GM06990 (cell line): ENCODE measurements at places on chromosomes 7 and 10.

- no peak for DNase-seq
Measured at GRCh38 chr7:141838581-141838980, 2.7 kb downstream of the PRSS37 start.

DNA sequence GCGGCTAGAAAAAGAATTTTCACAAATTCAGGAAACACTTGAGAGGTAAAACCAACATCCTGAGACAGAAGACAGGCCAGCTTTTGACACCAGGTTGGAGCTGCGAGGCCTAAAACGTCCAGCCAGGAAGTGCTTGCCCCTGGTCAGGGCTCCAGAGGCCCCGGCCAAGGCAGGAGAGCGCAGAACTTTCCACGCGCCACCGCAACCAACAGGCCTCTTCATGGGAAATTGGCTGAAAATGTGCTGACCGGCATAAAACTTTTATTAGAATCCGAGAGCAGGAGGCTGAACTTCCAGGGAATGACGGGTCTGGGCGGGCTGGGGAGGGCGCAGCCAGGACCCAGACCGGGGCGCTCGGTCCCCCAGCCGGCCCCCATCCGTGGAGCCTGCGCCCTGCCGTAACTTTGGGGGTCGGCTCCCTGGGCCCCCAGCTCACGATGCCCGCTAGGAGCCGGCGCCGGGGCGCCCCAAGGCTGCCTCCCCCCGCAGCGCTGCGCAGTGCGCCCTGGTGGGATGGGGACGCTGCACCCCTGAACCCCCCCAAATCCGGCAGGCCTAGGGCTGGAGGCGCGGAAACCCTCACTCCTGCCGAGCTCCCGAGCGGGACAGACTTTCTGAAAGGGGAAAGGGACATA, 414.0 kb upstream of the MKI67 start:
- DNase-seq: no peak

DNA sequence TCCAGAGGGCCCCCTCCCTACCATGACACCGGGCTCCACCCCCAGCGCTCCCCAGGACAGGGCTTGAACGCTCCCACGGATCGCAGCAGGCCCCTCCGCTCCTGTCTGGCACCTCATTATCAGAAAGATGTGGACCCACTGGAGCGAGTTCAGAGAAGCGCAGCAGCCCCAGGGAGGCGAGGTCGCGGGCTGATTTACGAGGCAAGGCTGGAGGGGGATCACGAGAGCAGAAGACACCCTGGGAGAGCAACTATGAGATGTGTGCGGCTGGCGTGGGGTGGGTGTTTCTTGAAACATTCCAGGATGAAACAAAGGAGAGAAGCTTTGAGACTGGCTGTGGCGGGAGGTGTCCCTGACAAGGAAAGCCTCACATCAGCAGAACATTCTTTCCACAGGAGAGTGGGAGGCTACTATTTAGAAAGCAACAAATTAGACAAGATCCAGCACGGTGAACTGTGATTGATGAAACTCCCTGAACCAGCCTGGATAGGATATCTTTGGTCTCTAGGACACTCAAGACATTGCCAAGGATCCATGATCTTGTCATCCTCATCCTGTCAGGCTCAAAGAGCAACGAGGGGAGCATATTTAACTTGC, 66.0 kb downstream of the JCAD start:
- DNase-seq: no peak

DNA sequence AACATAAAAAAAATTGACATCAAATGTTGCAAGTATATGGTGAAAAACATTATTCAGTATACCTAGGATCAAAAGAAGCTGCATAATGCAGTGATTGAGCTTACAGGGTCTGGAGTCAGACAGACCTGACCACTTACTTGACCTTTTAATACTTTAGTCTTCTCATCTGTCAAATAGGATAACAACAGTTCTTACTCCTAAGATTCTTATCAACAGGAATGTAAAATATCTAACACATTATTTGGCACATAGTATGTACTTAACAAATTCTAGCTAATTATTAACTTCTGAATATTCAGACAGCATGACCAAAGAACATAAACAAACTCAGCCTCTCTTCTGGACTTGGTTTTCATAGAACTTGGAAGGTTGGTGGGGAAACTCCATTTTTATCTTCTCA, 45.6 kb upstream of the PIP4K2A start:
- no peak for DNase-seq

DNA sequence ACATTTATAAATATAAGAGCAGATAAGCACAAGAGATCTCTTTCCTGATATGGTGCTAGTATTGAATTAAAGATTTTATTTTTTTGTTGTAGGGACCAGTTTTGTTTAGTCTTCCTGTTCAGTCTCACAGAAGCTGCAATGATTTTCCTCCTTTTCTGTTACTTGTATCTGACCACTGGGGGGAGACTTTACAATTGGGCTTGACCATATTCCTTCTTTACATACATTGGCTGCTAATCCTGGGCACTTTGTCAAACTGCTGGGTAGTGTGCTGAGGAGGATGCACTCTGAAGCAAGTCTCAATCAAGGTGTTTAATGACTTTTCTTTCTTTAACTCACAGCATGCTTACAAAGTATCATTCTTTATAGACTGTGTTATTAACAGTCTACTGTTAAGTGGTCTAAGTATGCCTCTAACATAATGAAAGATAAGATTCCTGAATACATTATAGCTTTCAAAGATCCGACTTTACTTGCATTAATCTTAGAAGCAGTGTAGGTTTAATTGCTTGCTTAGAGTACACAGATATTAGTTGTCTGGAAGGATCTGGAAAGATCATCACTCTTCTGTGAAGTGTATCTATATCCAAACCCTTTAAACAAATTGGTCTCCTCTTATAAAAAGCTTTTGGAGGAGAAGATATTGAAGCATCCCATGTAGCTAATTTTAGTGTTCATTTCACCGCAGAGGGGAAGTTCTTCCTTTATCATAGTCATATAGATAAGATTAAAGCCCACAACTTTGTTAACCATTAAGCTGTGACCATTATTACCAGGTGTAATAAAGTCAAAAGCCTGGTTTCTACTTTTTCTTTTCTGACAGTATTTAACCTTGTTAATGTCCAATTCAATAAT, 3.1 kb downstream of the PALS2 start:
- no peak for DNase-seq

- no peak for DNase-seq
Measured at GRCh38 chr7:42606193-42606905, 305.5 kb downstream of the C7orf25 start.

DNA sequence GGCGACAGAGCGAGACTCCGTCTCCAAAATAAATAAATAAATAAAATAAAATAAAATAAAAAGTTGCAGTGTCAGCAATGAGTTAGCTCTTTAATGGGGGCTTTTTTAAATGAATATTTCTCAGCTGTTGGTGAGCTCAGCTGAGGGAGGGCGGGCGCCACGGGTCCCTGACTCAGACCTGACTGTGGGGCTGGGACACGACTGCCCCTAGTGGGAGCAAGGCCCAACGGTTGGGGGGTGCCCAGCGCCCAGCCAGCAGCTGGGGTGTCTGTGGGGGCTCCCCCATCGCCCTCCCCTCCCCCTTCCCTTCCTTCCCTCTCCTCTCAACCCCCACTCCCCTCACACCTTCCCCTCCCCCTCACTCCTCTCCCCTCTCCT, 46.6 kb downstream of the PWWP2B start:
- DNase-seq: no peak

DNA sequence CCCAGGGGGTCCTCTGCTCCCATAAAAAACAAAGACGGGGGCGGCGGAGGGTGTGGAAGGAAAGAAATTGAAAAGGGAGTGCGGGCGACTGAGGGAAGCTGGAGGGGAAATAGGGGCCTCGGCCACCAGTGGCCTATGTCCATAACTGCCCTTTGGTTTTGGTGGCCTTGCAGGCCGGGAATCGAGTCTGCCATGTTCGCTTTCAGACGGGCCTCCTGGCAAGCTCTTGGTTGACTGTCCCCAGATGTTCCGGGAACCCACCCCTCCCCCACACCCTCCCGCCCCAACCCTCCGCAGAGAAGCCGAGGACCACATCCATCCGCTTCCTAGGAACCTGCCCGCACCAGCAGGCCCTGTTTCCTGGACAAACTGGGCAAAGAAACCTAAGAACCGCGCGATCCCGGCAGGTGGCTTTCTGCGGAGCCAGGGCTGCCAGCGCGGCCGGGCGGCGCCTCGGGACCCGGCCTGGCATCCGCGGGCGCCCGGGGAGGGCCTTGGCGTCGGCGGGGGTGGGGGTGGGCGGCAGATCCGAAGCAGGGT, 20.0 kb upstream of the GATA3 start:
- DNase-seq: no peak

DNA sequence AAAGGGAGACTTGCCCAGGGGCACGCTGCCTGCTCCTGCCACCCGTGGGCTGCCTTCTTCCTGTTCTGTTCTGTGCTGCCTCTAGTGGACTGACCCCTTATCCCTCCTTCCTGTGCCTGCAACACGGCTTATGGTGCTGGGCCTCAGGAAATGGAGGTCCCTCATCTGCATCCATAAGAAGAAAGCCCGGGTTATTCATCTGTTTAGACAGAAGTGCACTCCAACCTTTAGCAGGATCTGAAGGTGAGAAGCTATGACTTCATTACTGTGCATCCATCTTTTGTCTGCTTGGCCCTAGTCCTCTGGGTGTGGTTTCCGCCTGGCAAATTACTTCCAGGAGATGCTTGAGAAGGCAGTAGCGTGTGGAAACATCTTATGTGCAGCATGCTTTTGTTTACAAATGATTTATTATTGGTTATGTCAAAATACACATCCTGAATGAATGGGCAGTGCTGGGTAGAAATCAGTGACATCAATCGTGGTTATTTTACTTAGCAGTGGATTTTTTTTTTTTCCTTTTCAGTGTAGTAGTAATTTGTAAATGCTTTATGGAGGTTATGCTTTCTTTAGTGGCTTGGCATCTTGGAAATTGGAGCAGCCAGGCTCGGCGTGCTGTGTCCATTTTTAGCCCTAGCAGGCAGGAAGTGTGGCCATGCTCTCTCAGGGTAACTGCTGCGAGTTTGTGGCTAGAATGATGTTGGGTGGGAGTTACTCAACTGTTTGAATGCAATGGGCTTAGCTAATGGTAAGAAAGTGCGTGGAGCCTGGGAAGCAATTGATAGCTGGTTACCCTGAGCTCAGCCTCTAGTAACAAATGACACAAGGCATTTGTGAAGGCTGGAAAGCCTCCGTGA, 12.7 kb downstream of the PTPRE start:
- DNase-seq: no peak

DNA sequence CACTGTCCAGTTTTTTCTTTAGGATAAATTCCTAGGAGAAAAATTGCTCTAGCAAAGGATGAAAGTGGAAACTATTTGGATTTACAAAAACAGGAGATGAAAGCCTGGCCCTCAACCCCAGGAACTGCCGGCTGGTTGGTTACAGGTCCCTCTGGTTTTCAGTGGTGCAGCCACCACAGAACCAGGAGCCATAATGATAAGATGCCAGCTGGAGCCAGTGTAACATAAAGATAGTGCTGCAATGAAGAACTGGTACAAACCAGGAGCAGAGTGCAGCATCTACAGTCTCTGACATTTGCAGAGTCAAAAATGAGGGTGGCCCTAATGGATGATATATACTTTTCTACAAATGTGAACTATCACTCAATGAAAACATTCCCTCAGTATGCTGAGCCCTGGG, 20.4 kb upstream of the NUP42 start:
- no peak for DNase-seq

- DNase-seq: no peak
Measured at GRCh38 chr7:157065046-157065445, 54.6 kb upstream of the MNX1 start.

DNA sequence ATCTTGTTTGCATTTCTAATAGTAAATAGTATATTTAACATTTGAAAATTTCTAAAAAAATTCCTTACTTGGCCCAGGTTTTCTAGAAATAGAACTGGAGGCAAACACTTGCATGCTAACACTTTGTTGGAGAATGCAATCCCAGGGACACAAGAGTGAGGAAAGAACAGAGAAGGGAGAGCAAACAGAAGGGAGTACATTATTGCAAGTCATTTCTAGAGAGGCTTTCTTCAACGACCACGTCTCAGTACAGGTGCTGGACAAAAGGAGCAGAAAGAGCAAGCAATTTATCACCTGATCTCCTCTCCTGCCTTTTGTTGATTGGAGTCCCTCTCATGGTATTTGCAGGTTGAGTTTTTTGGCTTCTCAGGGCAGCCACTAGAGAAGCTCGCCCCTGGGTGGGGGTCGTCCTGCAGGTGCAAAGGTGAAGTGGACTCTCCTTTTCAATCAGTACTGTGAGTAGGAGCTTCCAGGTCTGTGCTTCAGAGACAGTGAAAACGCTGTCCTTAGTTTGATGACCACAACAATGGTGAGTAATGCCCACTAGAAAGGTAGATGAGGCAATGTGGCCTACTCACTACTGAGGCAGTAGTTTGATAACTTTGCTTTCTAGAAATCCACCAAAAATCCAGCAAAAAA, 5.2 kb downstream of the CPED1 start:
- no peak for DNase-seq

DNA sequence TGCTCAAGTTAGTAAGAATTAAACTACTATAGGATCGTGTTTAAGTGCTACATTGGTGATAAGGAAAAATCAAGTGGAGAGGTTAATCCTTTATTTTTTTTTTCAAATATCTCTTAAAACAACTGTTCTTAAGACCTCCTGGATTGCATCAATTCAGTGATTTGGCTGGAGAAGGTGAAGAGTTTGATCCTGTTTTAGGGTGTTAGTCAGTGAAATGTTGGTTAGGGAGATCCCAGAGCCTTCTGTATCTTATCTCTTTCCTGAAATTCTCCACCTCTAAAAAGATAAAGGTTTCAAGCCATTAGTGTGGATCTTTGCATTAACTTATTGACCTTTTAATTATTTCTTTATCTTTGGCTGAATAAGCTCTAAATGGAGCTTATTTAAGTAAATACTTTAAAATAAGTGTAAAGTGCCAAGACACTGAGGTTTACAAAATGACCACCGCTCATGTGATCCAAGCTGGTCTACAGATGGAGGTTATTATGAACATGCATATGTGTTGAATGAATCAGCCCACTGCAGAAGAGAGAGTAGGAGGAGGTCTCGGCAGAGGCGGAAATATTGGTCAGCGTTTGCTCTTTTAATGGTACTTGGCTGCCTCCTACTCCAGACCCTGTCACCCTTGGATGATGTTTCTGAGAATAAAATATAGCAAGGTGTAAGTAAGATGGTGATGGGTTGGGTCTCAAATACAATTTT, 51.8 kb upstream of the BMPER start:
- no peak for DNase-seq

- no peak for DNase-seq
Measured at GRCh38 chr10:121276046-121276445, 322.2 kb downstream of the FGFR2 start.
